ENCODE measurements at places on chromosomes 3 and 15.

GRCh38 chr3:167094632-167095031 is 285.5 kb downstream of the ZBBX start:
- DNase-seq = no peak

DNA sequence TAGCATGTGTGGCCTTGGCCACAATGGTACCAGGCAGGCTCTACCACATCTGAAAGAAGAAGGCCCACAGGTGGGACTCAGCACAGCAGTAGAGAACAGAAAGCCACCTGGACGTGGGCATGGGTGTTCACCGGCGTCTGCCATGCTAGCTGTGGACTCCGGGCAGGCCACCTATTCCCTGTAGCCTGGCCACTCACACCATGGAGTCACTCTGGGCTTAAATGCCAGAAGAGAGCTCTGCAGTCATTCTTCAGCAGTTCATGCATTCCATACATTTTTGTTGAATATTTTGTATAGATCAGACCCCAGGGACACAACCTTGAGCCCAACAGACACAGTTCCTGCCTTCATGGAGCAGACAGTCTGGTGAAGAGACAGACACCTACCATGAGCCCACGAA is 138.6 kb downstream of the SRGAP3 start:
- DNase-seq = no peak

- DNase-seq = no peak
Observed at GRCh38 chr3:71512000-71512399, 71.5 kb downstream of the FOXP1 start.

GRCh38 chr15:25093455-25094029 is 138.8 kb downstream of the SNRPN start:
- no peak for DNase-seq

DNA sequence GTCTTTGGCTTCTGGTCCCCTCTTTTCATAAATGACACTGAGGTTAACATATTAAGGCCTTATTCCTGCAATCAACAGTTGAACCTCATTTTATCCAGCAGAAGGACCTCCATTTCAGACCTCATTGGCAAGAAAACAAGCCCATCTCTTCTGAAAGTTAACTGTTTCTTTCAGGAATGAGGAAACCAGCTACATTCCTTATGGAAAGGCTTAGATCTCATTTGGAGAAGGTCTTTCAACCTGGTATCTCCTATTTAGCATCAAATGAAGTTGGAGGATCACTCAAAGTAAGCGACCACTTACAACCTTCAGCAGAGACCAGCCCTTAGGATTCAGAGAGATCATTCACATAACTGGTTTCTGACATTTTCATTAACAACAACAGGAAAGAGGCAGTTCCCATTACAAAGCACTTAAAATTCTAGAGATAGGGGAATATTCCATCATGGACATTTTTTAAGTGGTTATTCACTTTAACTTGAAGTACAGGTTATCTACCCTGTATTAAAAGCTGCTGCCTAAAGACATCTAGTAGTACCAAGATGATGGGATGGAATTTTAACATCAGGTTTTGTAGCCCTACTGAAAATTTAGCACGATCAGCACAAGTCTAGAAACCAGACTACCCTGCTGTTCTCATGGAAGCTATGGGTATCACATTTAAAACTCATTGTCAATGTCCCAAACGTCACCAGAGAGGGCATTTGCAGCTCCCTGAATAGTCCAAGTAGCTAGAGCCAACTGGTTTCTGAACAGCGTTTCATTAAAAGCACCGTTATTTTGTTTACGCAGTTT is 30.4 kb downstream of the TFRC start:
- no peak for DNase-seq

GRCh38 chr15:95875121-95875643 is 455.3 kb upstream of the NR2F2 start:
- no peak for DNase-seq

GRCh38 chr3:196782511-196782910 is 42.9 kb downstream of the PAK2 start:
- DNase-seq = no peak

- no peak for DNase-seq
Observed at GRCh38 chr3:35224565-35225295, 414.6 kb upstream of the ARPP21 start.

GRCh38 chr15:63232405-63232804 is 43.0 kb downstream of the RAB8B start:
- DNase-seq = no peak

DNA sequence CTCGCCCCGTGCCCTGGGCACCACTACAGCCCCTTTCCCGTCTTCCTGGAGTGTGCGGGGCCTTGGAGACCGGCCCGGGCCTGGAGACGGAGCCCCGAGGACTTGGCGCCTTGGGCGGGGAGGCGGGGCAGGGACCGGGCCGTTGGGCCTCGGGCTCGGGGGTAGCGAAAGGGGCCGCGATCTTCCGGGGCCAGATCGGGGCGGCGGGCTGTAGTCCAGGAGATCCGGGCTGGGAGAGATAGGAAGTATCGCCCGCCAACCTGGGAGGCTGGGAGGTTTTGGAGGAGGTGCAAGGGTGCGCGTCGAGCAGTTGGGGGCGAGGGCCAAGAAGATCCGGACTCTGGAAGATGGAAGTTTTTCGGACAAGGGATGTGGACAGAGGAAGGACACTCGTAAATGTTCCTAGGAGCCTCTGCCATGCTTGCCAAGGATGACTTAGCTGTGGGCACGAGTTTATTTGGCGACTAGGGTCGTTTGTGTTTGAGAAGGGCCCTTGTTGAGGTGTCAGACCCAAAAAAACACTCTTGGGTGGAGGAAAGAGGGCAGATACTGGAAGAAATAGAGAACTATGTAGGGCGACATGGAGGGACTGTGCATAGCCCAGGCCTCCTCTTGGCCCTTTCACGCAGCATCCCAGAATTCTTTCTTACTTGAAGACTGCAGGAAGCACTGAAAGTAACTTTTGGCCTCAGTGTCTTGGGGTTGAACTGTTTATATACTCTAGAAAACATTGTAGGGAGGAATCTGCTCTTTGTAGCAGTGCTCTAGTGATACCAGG is 712 bp downstream of the RTF1 start:
- DNase-seq = peak; percentile 22

DNA sequence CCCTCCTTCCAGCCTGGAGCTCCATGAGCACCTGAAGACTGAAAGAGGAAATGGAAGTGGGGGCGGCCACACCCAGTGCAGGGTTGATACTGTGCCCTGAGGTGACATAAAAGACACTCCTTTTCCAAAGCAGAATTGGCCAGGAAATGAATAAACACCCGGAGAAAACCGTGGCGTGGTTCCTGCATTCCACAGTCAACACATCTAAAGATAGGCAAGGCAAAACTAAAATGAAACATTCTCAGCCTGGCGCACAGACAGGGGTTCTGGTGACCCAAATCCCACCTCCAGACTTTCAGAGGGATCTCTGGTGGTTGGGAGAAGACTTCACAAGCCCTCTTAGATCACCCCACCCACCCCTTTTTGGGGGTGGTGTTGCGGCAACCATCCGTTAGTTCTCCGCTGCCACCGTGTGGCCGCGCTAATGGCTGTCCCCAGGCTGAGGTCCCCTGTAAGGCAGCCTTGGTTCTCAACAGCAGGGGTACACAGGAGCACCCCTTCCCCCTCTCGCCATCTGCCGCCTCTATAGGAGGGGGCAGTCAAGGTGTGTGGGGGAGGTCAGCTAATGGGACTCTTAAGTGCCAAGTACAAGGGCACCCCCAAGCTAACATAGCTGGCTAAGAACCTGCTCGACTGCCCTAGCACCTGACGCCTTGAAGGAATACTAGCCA is 2.5 kb upstream of the MST1R start:
- peak; percentile 55 for DNase-seq

DNA sequence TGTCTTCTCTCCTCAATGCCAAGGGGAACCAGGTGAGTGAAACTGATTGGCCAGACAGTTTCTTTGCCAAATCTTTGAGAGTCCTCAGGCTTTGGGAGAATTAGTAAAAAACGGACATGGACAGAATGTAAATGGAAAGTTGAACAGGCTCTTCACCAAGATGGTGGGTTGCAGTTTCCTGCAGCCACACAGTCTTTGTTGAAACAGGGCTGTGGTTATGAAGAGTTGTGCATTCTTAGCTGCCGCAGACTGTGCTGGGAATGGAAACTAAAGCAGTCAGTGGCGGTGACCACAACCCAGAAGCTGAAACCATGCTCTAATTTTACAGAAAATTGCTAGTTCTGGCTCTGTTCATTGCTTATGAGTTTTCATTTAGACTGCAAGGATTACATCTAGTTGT is 42.1 kb upstream of the TASOR start:
- no peak for DNase-seq

GRCh38 chr3:56855856-56856512 is 54.2 kb upstream of the ARHGEF3 start:
- DNase-seq = peak; percentile 66

GRCh38 chr3:98966862-98967546 is 65.5 kb upstream of the DCBLD2 start:
- no peak for DNase-seq

DNA sequence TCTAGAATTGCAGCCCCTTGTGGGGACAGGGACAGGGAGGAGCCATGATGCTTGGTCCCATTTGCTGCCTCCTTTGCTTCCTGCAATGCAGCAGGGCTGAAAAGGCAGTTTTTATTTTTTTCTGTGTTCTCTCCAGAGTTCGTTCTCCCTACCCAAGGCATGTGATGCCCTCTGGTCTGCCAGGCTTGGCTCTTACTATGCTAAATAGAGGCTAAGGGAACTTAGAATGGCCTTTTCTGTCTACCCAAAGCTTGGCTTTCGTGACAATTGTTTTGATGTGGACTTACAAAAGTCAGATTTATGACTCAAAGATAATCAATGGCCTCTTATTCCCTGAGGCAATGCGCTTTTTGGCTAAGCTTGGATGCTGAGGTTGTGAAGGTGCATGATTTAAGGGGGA is 293.3 kb upstream of the TBL1XR1 start:
- DNase-seq = no peak

GRCh38 chr3:58271901-58272501 is 34.0 kb upstream of the RPP14 start:
- DNase-seq = peak; percentile 92

GRCh38 chr3:65664446-65664845 is 374.3 kb downstream of the MAGI1 start:
- no peak for DNase-seq

DNA sequence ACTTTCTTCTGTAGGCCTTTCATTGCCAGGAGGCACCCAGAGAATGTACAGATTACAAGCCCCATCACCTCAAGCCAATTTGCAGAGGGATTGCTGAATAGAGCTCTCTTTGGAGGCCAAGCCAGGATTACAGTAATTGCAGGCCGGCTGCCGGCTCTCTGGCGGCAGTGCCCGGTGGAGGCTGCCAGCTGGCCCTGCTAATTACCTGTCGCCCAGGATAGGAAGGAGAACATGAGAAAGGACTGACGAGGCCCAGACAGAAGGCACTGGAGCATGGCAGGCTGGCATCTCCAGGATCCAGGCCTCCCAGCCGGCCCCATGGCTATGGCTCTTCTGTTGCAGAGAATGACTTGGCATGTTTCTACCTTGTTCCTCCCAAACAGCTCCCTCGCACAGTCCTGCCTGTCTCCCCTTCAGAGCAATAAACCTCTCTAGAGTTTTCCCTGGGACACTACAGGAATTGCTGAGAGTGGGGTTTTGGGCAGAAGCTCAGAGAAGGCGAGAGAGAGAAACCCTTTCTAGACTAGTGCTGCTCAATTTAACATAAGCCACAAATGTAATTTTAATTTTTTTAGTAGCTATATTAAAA is 273.6 kb upstream of the PROK2 start:
- no peak for DNase-seq

DNA sequence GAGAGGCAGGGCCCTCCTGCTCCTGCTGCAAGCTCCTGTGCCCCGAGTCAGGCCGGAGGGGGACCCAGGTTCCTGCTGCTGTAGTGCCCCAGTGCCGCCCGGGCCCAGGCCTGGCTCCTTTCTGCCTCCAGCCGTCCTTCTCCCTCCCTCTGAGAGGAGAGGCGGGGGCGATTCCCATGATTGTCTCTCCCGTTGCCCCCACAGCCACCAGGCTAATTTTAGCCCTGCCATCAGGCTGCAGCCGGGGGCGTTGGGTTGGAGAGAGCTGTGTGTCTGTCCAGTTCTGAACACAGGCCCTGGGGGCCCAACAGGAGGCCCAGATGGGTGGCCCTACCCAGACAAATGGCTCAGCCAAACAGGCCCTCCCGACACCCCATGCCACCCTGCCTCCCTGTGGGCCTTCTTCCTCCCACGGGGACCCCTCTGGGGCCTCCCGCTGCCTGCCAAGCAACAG is 214.8 kb downstream of the TBC1D2B start:
- DNase-seq = no peak
